ENCODE measurements at places on chromosomes 5 and 9.
A peak's percentile ranks its signal among the peaks of the same experiment; 100 is the strongest.

DNA sequence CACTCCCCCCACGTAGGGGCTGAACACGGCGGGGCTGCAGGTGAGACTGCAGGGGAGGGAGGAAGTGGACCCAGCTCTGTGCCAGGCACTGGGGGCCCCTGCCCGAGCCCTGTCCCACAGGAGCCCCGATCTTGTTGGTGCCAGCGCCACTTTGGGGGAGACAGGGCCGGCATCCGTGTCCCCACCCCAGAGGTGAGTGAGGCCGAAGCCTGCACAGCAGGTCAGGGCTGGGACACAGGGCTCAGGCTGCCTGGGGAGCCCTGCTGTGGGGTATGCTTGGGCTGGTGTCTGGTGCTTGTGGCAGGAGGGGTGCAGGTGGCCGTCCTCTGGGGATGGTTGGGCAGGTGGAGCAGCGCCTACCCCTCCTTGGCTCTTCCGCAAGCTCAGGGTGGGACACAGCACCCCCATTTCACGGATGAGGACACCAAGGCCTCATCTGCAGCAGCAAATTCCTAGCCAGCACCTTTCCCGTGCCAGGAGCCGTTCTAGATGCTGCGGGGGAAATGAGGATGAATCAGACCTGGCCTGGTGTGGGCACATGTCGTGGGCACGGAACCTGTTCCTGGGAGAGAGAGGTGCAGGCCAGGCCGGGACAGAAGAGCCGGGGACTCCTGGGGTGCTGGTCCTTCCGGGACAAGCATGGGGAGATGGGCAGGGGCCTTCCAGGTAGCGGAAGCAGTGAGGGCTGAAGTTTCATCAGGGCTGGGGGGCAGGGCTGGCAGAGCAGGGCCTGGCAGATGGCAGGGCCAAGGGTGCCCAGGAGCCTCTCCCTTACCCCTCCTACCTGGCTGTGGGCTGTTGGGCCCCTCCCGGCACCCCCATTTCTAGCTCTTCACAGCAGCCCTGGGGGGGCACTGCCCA lies 35.2 kb downstream of the KCNT1 start:
- no peak for DNase-seq

DNA sequence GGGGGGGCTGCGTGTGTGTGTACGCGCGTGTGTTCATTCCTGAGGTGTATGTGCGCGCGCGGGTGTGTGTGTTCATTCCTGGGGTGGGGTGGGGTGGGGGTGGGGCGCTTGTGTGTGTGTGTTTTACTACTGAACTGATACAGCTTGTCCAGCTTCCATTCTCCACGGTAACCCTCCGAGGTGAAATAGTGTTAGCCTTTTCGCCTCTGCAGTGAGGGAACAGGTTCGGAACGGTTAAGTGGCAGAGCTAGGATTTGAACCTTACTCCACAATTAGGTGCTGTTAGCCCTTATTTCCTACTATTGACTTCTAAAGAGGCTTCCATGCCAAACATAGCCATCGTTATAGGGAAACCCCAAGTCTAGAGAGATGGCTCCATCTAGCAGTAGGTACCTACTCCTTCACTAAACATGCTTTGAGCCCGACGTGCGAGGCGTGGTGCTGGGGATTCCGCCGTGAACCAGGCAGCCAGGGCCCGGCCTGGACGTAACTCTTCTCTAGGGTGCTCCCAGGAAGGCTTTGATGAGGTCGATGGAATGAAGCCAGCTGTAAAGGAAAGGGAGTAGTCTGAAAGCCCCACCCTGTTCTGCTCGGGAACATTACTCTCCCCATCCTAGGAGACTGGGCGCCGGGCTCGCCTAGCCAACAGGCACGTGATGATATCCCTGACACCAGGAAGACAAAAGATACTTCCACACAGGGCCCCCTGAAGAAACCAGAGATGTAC lies 782 bp upstream of the SKP1 start:
- DNase-seq, result no peak

DNA sequence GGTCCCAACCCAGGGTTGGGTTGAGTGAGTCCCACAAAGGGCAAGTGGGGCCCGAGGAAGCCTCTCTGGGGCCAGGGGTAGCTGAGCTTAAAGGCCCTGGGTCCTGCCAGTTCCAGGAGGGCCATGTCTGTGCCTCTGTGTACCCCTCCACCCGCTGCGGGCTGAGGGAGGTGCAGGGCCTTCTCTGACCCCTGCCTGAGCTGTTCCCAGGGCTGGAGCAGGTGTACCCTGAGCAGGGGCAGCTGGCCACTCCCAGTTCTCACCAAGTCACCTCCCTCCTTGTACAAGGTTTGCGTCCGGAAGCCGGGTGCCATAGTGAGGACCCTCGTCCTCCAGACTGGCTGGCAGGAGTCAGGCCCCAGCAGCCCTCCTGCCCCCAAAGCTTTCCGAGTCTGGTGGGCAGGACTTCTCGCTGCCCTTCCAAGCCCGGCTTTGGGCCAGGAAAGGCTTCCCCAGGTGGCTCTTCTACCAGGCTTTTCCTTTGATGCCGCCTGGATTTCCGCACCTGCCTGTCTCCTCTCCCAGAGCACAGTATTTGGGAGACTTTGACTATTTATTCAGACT lies 9.2 kb upstream of the ENDOG start:
- DNase-seq, result no peak

- DNase-seq, result no peak
Observed at GRCh38 chr9:109414125-109414785, 83.9 kb downstream of the PTPN3 start.

DNA sequence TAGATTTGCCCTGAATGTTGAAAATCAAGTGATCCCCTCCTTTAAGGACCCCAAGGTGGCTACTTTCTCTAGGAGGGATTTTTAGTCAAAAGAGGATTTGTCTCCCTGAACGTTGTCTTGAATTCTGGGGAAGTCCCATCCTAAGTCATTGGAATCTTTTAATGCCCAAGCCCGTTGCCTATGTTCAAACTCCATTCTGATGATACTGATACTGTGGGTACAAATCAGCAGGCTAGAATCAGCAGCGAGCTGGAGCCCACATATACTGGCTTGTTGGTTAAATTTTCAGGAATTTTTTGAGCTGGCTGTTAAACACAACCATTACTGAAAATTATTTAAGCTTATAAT lies 22.4 kb upstream of the TNFSF15 start:
- no peak for DNase-seq

- peak; percentile 43 for DNase-seq
Observed at GRCh38 chr5:38591523-38591849, 35.0 kb upstream of the LIFR start.

DNA sequence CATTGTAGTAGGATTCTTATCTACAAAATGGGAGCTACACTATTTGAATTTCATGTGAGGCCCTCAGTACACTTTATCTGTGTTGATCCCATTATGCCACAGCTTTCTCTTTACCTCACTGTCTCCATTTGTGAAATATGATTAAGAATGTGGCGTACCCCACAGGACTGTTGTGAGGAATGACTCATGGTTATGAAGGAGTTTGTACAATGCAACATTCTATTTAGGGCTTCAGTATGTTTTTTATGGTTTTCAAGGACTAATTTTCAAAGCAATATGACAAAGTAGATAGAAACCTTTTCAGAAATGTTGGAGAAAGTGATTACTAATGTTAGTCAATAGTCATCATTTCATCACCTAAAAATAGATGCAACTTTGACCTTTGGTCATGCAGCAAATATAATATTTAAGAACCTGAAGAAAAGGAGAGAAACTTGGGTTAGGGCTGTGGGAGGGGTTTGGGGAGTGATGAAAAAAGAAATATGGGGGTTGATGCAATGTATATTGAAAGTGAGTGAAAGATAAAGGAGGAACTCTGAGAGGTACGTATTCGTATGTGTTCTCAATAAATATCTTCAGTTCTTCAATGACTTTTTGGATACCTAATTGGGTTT lies 53.7 kb upstream of the PIP5K1B start:
- DNase-seq, result no peak
